Motor neuron (in vitro differentiated cells): ENCODE measurements at places on chromosomes 16 and 17. TPM values are rescaled to one million over a fixed set of nuclear protein-coding genes. Genes with fewer than 3 reads are reported as not detected.

GRCh38 chr17:61593426-61593825 lies 2.4 kb upstream of the NACA2 start:
- no peak for ATAC-seq

DNA sequence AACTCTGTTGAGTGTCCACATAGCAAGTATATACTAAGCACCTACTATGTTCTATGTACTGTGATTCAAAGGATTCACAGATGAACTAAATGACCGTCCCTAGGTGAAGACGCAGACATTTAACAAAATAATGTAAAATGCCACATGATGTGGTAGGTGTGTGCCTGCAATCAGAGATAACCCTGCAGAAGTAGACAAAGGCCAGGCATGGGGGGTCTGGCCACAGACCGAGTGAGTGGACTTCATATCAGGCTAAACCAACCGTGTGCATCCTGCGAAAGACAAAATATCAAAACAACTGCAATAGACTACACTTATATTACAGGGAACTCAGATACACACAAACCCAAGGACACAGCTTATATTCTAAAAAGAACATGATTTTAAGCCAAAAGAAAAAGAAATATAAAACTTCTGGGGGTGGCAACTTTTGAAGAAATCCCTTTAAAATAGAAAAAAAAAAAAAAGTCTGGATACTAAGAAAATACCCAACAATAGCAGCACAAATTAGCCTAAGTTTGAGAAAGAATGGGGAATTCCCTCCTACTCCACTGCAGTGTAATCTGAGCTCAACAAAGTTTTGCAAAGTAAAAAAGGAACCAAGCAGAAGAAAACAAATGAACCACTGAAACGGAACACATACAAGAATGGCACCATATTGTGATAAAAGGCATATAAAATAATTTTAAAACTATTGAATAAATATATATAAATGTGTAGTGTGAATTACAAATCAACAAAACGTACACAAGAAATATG lies 12.3 kb downstream of the HSDL1 start:
- no peak for ATAC-seq

TPSG1 gene
- not detected in 2 replicates for total RNA-seq

- no peak for ATAC-seq
Observed at GRCh38 chr16:678209-678857, 1.9 kb upstream of the STUB1 start.

DNA sequence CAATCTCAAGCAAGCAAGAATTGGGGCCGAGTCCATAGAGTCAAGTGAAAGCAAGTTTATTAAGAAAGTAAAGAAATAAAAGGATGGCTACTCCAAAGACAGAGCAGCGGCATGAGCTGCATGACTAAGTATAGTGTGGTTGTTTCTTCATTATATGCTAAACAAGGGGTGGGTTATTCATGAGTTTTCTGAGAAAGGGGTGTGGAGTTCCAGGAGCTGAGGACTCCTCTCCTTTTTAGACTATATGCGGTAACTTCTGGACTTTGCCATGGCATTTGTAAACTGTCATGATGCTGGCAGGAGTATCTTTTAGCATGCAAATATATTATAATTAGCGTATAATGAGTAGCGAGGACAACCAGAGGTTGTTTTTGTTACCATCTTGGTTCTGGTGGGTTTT lies 819.9 kb downstream of the KCNJ2 start:
- peak; percentile 33 for ATAC-seq

DNA sequence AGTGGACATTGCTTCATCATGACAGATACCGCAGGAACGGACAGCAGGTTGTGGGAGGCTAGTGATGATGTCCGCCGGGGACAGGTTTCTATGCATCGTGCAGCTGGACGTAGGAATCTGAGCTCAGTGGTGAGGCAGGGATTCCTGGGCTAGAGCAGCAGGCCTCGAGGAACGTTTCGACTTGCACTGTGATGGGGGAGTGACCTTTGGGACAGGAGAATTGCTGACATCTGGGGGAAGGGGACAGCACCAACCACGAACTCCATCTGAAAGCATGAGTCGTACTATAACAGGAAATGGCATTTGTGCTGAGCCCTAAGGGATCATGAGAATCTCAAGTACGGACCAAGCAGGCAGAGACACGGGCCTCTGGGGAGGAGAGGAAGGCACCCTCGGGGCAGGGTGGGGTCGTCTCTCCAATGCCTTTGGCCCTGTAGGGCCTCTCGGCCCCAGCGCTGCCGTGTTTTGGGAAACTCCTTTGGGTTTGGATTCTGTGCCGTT lies 65.8 kb upstream of the ENDOV start:
- no peak for ATAC-seq

DNA sequence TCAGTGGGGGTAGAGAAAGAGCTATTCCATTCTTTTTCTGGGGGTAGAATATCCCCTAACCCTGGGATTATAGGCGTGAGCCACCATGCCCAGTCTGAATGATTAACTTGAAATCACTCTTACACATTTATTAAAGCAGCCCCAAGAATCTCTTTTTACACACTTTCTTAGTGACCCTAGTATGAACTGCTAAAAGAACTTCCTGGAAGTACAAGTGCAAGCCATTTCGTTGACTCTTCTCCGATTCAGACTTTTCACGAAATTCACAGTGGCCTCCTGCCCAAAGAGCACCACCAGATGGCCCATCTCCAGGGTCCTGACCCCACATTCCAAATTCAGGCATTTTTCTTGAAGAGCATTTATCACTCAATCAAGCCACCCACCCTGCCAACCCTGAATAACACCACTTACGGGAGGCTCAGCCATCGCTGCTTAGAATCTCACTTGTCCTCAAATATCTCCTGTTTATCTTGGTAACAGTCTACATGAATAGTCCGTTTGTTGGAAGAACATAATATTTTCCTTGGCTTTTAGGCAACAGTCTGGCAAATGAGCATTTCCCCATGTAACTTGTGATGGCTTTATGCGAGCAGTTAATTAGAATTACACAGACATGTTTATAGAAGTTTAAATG lies 28.0 kb downstream of the ZNF423 start:
- ATAC-seq, result no peak

PRR11 gene
- total RNA-seq, result 2.5 and 5.0 TPM in 2 replicates

DNA sequence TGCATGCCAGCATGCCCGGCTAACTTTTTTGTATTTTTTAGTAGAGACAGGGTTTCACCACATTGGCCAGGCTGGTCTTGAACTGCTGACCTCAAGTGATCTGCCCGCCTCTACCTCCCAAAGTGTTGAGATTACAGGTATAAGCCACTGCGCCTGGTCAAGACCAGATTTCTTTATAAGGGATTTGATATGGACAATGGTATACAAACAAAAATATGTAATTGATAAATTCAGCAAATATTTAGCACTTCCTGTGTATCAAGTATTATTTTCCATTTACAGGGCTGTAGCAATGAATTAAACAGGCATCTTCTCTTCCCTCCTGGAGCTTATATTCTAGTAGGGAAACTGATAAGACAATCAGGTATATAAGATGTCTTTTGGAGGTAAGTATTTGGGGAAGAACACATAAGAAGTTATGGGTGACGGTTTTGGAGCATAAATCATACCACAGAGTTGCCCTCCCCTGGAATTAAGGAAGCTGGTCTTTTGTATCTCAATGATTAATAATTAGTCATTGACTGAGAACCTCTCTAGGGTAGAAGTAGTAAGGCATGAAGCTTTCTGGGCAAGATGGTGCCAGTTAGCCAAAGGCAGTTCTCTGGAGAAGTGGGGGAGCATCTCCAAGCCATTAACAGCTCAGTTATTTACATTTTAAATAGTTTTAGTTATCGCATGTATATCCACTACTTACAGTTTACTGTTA lies 35.8 kb downstream of the TANC2 start:
- ATAC-seq, result no peak

TBX2 gene
- total RNA-seq, result 0.86 and 1.8 TPM in 2 replicates

GRCh38 chr17:73645050-73645871 lies 1.0 kb upstream of the SDK2 start:
- ATAC-seq, result peak; percentile 82

- no peak for ATAC-seq
Observed at GRCh38 chr16:86491640-86492023, 18.7 kb upstream of the FOXF1 start.
